ENCODE measurements at places on chromosomes 7 and 10.

DNA sequence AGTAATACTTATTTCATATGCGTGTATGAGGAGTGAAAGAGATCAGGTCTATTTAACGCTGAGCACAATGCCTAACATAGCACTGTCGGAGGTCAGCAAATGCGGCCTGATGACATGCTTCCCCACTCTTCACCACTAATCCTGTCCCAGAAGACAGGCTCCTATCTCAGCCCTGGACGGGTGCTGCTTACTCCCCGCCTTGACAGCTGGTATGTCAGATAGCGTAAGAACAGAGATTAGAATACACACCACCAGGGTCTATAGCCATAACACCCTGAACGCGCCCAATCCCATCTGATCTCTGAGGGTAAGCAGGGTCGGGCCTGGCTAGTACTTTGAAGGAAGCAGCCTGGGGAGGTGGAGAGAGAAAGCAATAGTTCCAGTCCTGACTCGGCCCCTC lies 32.3 kb upstream of the TM9SF3 start:
- DNase-seq = no peak

- no peak for DNase-seq
These were observed 2.4 kb downstream of the RPS24 start for GRCh38 chr10:78035933-78036583.

DNA sequence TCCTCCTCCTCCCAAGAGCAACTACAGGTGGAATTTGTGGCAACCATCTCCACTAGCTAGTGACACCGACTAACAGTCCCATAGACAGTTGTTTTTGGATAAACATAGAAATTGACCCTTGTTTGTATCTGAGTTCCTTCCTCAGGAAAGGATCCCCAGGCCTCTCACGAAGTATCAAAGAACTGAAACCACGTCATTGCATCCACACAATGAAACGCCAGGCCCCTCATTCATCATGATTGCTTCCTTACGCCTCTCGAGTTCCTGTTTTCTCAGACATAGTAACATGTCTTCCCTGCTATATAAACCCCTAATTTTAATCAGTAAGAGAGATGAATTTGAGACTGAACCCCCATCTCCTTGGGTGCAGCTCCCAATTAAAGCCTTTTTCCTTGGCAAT lies 18.1 kb downstream of the SLC35G1 start:
- DNase-seq = no peak

- no peak for DNase-seq
These were observed 362.4 kb upstream of the ZNF32 start for GRCh38 chr10:44010873-44011602.

DNA sequence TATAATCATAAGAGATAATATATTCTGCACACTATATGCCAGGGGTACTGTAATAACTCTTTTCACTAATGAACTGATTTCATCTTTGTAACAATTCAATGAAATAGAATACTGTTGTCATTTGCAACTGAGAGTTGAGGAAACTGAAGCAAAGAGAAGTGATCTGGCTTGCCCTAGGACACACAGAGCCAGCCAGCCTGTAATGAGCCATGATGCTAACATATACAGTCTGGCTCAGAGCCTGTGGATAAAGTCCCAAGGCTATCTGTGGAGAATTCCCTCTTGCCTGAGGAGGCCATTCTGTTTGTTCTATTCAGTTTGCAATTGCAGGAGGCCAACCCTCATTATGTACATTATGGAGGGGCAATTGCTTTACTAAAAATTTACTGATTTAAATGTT lies 241.3 kb downstream of the CXCL12 start:
- no peak for DNase-seq

DNA sequence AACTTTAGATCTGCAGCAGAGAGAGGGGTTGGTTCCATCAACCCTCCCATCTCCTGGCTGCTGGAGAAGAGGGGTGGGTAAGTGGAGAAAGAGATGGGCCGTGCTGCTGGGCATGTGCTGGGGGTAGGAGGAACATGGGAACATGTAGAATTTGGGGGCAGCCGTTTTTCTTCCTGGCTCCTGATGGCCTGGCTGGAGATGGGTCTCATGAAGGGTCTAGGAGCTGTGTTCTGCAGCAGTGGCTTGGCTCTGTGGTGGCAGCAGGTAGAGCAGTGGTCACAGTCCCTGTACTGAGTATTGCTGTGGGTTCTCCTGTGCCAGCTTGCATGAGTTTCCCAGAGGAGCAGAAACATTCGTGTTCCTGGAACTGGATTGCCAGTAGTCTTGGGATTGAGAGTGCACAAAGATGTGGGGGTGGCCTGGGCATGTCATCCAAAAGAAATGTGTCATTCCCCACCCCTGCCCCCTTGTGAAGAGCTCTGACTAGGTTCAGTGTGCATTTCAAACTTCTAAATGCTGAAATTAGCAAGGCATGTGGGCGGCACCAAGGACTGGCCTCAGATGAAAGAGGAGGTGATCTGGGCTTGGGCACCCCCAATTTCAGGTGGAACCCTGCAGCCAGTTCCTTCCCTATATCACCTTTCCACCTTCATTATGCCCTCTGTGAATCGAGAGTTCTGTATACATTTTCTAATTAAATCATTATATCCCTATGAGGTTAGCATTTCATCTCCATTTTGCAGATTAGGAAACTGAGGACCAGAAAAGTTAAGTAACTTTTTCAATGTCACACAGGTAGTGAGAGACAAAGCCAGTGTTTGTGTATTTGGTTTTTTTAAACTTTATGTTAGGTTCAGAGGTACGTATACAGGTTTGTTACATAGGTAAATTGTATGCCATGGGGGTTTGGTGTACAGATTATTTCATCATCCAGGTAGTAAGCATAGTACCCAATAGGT lies 2.1 kb downstream of the CHST3 start:
- peak; percentile 9 for DNase-seq

DNA sequence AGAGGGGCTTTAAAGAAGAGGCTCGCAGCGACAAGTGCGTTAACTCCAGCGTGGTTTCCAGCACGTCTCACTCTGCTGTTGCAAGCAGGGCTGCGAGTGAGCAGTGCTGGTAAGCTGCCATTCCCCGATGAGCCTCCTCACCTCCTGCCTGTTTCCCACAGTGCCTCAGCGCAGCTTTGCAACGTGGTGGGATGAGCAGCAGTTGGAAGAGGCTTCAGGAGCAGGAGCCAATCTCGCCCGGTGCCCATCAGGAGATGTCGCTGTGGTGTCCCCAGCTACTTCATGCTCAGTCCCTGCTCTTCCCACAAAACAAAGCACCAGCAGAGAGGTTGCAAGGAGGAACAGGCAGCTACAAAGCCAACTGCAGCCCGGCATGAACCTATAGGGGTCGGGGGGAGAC lies 2.4 kb upstream of the ADARB2 start:
- DNase-seq = peak; percentile 67

- DNase-seq = no peak
These were observed 19.9 kb upstream of the HOXA13 start for GRCh38 chr7:27219821-27220220.

DNA sequence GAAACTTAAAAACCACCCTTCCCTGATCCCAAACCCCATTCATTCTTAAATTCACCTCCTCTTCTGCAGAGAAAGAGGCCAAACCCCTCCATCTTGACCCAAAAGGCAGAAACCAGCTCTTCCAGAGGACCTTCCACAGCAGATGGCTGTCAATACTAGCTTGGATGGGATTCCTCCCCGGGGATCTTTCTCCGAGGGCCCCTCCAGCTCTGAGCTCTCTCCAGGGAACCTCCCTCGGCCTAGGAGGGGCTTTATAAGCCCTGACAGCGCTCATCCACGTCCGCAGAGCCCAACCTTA lies 5.4 kb downstream of the TNRC18 start:
- DNase-seq = no peak

DNA sequence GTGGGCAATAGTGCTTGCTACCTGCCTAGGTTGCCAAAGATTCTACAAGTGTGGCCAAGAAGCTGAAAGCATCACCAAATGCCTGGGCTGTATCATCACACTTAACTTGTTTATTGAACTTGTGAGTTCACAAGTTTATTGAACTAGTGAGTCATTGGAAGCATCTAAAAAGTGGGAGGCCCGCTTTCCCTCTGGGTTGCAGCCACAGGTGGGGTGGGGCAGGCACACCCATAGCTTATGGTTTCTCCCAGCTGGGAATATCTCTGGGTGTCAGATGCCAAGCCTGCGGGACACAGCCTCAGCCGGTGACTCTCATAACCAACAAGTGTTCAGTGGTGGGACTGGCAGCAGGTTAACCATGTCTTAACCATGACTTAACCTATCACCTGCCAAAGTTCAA lies 145.9 kb upstream of the FAM13C start:
- no peak for DNase-seq

- DNase-seq = no peak
These were observed 12.5 kb upstream of the CFAP69 start for GRCh38 chr7:90232430-90232829.

- no peak for DNase-seq
These were observed 1.9 kb upstream of the GPER1 start for GRCh38 chr7:1085910-1086421.

DNA sequence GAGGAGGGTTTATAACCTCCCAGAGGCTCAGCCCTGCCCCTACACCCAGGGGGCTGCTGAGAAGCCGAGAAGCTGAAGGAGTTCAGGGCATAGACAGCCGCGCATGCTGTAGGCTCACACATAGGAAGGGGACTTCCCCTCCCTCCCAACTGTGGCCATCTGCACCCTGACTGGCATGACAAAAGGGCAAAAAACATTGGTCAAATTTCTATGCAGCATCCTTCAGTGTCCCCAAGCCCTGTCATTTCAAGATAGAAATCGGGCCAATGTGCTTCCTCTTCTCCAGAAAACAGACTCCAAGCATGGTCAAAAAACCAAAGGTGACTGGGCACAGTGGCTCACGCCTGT lies 55.9 kb upstream of the MYL10 start:
- DNase-seq = no peak
